GM18507 (cell line): ENCODE measurements at places on chromosomes 5 and 9.

DNA sequence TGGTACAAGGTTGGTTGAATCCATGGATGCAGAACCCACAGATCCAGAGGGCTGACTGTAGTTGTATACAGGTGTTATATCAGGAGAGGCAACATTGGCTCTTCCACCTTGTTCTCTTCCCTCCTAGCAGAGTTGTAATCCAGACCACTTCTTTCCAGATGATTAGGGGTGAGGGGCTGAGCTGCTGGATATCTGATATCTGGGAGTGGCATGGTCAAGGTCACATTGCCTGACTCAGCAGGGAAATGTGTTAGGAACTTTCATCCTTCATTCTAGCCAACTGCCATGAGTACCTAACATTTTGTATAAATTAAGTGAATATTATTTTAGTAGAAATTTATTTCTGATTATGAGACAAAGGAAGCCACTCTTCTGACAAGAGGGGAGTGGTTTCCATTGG lies 7.3 kb downstream of the DAPK1 start:
- DNase-seq = no peak

- DNase-seq = no peak
These were observed 213.1 kb downstream of the RFK start for GRCh38 chr9:76181020-76181641.

- no peak for DNase-seq
These were observed 81.1 kb downstream of the EGFLAM start for GRCh38 chr5:38339446-38339845.

- no peak for DNase-seq
These were observed 23.7 kb downstream of the FPGS start for GRCh38 chr9:127826253-127826913.

GRCh38 chr5:67375606-67376005 lies 179.0 kb upstream of the CD180 start:
- no peak for DNase-seq
